GM06990 (cell line): ENCODE measurements at places on chromosomes 5 and 9.

DNA sequence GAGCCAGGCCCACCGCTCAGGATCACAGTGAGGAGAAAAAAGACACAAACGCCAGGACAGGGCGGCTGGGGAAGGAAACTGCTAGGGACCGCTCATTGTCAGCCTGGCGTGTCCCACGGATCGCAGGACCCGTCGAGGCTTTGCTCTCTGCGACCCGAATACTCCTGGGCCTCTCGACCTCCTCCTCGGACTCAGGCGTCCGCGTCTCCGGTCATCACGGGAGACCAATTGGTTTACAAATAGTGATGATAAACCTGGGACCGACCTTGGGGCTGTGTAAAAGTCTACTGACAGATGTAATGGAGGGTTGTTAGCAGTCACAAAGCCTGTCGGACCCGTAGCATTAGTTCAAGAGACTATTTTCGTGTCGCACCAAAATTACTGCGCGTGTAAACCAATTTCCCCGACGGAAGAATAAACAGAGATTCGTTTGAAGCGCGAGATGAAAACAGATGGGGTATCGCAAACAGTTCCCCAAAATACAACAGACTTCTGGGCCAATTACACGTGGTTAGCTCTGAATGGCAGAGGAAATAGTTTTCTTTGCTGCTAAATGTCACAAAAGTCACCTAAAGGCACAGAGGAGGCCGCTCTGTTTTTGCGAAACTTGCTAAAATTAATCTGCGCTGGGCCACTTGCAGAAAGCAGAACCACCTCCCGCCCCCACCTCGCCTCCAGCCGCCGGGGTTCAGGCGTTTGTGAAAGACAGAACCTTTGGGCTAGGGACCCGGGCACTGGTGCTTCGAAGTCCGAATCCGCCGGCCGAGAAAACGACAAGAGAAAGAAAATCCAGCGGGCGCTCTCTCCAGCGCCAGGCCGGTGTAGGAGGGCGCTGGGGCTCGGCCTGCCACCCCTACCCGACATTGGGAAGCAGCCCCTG is 67.6 kb downstream of the FOXD1 start:
- no peak for DNase-seq

DNA sequence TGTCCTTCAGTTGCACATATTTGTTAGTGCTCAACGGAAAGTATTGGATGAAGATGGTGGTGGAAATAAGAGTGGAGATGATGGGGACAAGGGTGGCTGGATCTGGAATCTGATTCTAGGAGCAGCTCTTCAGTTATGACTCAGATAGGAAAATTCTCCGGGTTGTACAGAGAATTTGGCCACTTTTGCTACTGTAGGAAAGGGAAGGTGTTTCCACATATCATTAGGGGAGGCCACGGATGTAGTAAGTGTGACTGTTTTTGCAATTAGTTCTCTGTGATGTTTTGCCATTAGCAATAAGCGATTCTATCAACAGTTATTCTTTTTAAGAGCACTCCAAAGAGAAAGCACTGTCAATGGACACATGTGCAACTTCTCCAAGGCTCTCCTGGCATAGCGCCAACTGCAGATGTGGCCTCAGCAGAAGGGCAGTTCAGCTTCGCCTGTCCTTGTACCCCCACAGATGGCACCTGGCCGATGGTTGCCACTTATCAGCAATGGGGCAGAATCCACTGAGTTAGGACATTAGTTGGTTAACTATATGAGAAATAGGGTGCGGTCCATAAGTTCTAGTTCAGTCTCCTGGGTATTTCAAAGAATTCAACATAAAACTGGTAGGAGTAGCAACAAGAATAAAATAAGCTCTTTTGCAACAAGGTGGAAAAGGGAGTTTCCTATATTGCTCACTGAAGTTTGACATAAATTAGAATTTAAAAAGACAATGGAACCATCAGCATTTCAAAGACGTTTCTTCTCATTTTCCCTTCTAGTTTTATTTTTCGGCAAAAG is 96.3 kb downstream of the ARSB start:
- no peak for DNase-seq

- peak; percentile 52 for DNase-seq
Observed at GRCh38 chr5:68406767-68407241, 191.2 kb downstream of the PIK3R1 start.

DNA sequence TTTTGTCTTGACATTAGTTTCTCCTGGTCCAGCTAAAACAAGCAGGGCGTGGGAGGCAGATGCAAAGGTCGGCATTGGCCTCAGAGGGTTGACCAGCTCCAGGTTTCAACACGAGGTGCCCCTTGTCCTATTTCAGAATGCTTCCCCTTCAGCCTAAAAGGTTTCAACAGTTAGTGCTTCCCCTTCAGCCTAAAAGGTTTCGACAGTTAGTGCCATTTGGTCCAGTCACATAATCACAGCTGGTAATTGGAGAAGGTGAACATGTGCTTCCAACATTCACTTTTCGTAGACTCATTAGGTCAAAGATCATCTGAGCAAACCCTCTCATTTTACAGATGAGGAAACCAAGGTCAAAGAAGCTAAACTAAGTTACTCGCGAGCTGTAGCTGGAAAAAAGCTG is 270.3 kb upstream of the MAP3K1 start:
- no peak for DNase-seq

DNA sequence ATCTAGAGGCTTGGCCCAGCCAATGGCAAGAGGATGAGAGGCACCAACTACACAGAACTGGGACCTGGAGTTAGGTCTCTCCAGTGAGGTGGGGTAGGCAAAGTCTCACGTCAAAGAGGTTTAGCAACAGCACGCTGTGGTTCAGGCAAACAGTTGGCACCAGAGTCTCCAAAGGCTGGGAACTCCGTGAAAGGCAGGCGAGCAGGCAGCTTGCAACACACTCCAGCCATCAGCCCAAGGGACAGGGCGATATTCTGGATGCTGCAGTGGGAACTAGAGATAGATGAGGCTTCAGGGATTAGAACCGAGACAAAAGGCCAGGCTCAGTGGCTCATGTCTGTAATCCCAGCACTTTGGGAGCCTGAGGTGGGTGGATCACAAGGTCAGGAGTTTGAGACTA is 129.1 kb downstream of the PDZD2 start:
- no peak for DNase-seq

DNA sequence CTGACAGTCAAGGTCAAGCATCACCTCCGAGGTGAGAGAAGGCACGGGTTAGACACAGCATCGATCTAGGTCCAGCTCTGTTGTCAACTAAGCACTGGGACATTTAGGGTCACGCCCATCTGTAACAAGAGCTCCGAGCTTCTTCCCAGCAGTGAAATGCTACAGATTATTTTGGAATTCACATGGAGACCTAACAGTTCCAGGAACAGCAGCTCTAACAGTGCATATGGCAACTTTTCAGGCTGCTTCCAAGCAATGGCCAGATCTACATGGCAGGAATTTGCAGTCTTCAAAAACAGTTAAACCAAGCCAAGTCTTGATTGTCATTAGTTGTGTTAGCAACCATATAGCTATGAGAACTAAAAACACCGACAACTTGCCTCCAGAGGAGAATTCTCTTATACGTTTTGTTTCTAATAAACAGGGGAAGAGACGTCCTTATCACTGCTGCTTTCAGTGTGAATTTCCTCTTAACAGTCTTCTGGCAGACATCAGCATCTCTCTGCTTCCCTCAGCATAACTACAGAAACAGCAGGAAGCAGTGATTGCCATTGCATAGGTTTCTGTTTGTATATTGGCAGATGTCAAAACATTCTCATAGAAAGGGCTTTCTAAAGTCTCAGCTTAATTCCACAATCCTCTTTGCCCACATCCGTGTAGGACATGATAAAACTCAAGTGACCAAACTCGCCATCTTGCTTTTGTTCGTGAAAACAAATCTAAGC is 242.1 kb upstream of the DAPK1 start:
- no peak for DNase-seq

DNA sequence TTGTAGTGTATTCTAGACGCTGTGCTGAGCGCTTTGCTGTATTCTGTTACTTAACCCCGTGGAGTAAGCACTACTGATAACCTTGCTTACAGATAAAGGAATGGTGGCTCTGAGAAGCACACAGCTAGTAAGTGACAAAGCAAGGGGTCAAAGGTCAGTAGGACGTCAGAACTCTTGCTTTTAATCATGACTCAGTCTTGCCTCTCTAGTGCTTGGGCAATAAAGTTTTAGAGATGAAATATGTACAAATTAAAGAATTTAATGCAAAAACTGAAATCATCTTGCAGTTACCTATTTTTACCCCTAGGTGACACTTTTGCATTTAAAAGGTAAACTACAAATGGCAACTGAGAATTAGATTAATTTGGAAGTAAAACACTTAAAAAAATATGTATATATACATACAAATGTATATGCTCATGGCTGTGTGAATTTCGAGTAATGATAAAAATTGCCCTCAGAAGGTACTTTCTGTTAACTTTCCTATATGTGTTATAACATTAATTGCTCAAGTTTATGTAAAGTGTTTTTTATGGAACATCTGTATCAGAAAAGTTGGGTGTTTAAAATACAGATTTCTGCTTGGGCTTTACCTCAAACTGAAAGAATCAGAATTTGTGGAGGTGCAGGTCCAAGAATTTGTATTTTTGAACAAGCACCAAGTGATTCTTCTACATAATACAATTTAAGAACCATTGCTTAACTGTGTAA is 175.1 kb upstream of the DAB2 start:
- DNase-seq = no peak

DNA sequence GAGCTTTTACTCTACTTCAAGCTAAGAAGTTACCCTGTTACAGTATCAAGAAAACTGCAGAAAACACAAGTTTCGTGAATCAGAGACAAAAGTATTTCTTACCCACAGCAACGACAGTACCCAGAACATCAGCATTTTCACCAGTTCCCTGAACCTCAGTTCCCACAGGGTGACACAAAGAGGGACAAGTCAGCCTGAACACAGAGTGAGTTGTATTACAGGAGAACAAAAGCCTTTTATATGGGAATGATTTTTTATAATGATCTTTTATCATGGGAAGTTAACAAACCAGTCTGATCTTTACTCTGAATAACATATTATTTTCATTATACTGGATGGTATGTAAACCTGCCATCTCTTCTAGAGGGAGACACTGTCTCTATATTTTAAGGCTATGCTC is 139.0 kb upstream of the ITGA1 start:
- no peak for DNase-seq

- DNase-seq = no peak
Observed at GRCh38 chr9:131062969-131063368, 33.4 kb upstream of the AIF1L start.

GRCh38 chr9:127679506-127679905 is 27.3 kb upstream of the CFAP157 start:
- DNase-seq = no peak

GRCh38 chr5:149129181-149129580 is 12.1 kb upstream of the ABLIM3 start:
- no peak for DNase-seq

GRCh38 chr5:50655810-50656205 is 10.6 kb upstream of the PARP8 start:
- no peak for DNase-seq

GRCh38 chr9:3385871-3386270 is 139.9 kb downstream of the RFX3 start:
- peak; percentile 39 for DNase-seq

GRCh38 chr5:149487672-149488071 is 63.6 kb downstream of the CSNK1A1 start:
- no peak for DNase-seq

DNA sequence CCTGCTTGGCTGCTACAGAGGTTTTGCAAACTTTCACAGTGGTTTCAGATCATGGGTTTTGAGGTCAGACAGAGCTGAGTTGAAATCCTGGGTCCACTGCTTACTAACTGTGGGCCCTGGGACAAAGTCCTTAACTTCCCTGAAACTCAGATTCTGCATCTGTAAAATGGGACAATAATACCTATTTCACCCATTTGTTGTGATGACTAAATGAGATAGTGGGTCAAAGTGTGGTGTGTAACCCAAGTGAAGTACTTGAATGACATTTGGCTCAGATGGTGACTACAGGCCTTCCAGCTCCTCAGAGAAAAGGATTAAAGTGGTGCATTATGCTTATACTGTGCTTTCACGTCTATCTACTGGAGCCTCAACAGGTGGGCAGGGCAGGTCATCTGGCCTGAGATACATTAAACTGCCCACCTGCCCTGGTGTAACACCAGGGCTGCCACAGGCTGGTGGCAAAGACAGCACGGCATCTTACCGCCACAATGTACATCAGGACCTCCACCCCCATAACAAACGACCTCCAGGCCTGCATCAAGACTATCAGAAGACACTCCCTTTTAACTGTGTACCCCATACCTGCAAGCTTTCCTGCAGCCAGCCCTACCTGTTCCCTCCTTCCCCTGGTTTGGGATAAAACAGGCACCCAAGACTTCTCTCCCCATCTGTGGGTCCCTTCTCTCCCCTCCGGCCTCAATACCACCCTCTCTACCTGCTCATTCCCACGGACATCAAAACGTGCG is 846 bp upstream of the TRAF1 start:
- DNase-seq = peak; percentile 50

DNA sequence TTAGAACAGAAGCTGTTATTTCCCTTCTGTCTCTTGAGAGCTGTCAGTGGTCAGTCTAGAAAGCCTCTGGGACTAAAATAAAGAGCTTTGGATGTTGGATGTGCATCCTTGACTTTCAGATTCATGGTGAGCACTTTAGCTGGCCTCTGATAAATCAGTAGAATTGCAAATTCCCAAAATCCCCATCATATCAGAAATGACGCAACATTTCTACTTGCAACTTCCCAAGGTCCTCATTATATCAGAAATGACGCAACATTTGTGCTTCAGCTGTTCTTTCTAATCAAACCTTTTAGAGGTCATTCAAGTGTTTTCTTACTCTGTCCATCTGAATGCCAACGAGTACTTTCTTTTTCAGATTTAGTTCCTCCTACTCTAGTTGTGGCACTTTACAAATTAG is 167.3 kb upstream of the MOCS2 start:
- no peak for DNase-seq

DNA sequence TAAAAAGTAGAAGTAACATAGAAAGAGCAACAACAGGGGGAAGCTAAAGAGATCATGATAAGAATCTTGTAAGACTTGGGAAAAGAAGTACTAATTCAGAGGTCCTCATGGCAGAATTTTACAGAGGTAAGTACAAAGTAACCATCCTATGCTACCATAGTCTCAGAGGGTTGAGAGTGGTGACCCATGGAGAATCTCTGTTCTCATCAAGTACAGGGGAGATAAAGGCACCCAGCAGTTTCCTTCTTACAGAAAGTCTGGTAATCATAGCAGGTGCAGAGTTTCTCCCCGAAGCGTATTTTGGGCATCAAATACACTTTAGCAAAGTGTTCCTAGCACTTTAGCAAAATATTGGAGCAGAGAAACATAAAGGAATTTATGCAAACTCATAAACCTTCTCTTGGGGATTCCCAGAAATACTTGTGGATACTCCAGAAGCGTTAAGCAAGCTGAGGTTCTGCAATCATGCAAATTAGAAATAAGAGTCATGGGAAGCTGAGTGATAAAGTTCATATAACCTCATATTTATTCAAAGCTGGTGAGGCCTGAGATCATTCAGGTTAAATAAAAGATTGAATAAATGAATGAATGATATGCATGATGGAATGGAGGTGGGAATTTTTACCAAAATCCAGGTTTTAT is 101.0 kb upstream of the SMC2 start:
- no peak for DNase-seq

GRCh38 chr9:78470216-78470615 is 173.3 kb downstream of the PSAT1 start:
- no peak for DNase-seq

- peak; percentile 28 for DNase-seq
Observed at GRCh38 chr9:109182940-109183798, 16.1 kb upstream of the FRRS1L start.

- no peak for DNase-seq
Observed at GRCh38 chr5:111932628-111933027, 175.6 kb upstream of the NREP start.

GRCh38 chr5:117947836-117948235 is 1040.5 kb downstream of the DTWD2 start:
- DNase-seq = peak; percentile 27

- no peak for DNase-seq
Observed at GRCh38 chr5:139287890-139288635, 5.5 kb upstream of the MATR3 start.
